NB4 (cell line): ENCODE measurements at places on chromosomes 3 and 15.
A peak's percentile ranks its signal among the peaks of the same experiment; 100 is the strongest.

DNA sequence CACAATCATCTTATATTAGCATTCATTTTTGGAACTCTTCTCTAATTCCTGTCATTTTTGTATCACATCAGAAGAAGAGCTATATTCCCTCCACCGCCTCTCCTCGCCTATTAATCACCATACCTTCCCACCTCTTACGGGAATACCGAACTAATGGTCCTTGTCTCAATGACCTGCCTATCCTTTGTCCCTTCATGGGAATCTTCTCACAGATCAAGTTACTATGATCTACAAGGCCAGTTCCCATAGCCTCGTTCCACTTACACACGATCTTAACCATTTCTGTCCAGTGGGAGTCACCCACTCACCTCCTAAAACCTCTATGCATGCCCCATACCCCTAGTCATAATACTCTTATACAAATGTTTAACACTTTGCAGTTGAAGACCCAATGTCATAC lies 342.6 kb upstream of the TPRG1 start:
- DNase-seq: no peak

DNA sequence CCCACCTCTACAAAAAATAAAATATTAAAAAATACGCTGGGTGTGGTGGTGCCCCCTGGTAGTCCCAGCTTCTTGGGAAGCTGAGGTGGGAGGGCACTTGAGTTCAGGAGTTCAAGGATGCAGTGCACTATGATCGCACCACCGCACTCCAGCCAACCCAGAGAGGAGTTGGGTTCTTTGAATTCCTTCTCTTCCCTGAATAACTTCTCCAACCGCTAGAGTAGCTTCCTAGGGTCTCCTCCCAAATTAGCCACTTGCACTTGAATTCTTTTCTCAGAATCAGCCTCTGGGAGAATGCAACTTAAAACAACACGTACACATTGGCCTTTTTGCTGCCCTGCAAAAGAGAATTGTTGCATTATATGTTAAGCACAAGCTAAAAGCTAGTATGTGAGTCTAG lies 272.5 kb downstream of the ABHD5 start:
- no peak for DNase-seq

- DNase-seq: no peak
Measured at GRCh38 chr15:62964251-62964650, 78.3 kb upstream of the TPM1 start.

GRCh38 chr15:62241135-62241770 lies 76.2 kb upstream of the C2CD4B start:
- peak; percentile 7 for DNase-seq

GRCh38 chr15:96690733-96691132 lies 360.2 kb downstream of the NR2F2 start:
- DNase-seq: no peak

DNA sequence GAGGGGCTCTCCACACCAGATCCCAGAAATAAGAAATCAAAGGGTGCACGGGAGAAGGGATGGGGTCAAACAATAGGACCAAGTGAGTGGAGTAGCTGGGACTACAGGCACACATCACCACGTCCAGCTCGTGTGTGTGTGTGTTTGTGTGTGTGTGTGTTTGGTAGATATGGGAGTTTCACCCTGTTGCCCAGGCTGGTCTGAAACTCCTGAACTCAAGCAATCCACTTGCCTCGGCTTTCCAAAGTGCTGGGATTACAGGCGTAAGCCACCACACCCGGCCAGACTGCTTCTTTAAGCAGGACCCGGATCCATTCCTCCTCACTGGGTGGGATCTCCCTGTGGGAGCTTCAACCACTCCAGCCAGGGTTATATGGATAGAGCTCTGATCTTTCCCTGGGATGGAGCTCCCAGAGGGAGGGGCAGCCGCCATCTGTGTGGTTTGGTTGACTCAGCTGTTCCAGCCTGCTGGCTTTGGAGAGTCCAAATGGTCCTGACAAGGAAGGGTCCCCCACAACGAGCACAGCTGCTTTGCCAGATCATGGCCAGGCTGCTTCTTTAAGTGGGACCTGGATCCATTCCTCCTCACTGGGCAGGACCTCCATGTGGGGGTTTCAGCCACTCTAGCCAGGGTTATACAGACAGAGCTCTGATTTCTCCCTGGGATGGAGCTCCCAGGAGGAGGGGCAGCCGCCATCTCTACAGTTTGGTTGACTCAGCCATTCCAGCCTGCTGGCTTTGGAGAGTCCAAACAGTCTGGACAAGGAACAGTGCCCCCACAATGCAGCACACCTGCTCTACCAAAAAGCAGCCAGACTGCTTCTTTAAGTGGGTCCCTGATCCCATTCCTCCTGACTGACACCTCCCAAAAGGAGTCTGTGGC lies 9.1 kb upstream of the AVEN start:
- DNase-seq: no peak

GRCh38 chr15:89128320-89129122 lies 40.3 kb downstream of the ABHD2 start:
- DNase-seq: peak; percentile 74

GRCh38 chr15:82647045-82647834 lies at the start of gene CPEB1:
Gene CPEB1 (minus strand): TSS chr15:82647363. CDS start chr15:82628459, 18,904 bp downstream.
- DNase-seq: no peak

DNA sequence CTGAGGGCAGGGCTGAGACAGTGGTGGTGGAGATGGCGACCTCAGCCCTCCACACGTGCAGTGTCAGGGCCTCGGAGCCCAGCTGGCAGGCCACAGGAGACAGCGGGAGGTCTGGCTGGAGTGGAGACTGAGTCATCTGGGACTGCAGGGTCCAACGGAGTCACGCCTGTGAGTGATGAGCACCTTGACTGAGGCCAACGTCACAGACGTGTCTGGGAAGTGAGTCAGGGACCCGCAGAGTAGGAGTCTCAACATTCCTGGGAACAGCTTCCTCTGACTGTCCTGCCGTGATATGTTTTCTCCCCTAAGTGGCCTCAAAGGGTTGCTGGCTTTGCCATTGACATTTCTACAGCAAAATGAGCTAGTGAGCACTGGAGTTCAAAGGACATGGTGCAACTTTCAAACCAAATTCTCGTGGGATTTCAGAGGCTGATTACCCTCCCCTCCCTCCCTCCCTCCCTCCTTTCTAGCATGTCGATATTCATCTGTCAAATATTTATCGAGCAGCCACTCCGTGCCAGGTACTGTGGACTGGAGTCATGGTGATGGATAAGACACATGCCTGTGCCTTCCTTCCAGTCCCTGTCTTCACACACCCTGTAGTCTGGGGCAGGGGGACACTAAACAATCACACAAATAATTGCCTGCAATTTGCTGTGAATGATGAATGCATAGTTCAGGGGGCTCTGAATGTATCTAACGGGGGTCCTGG lies 53.3 kb upstream of the AMOTL2 start:
- DNase-seq: peak; percentile 41

DNA sequence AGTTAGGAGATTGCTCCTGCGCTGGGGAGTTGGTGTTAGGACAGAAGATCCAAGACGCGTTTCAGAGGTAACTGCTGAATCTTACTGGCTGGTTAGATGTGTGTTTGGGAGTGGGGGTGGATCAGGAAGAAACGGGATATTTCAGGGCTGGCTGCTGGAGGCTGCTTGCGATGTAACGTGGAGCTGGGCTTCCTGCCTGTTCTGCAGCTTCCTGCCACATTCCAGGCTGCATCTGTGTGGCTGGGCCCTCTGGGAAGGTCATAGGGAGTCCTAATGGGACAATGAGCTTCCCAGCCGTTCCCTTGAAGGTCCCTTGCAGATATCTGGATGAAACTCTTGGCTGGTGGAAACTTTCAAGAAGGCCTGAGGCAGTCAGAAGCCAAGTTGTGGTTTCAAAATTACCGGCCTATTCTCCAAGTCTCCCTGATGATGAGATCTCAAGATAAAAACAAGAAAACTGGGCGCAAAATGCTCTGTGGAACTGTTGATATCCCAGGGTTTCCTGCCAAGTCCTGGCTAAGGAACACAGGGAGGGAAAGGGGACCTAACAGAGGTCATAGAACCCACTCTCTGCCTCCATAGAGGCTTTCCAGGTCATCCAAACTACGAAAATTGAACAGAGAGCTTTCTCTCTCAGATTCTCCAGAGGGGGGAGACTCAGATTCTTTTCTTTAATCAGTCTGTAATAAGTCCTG lies 67.0 kb downstream of the NOX5 start:
- no peak for DNase-seq

DNA sequence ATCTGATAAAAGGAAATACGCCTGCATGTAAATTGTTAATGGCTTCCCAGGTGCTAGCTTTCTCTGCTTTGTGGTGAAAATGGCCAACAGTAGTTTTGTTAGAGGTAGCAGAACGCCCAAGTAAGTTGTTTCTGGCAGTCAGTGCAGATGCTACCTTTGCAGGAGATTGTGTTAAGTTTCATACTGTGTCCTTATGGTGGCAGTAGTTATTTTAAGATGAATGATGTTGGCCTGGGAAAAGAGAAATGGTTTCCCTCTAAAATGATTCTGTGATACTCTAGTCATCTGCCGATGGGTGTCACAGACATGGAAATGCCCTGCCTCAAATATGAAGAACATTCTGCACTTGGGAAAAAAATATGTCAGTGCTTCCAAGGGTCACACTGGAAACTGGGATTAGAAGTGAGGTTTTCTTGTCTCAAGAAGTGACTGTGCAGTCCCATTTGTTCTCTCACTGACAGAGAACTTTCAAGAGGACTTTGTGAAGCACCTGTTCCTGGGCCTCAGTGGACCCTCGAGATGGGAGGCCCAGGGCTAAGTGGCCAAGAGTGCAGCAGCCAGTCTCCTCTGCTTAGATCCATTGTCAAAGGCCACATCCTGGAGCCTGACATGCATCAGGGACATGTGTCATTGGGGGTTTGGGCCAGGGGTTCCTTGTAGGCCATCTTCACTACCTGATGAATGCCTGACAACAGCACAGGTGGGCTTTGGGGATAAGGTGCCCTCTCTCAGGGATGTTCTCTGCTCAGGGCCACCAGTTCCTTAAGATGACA lies 393.3 kb downstream of the CACNA2D3 start:
- DNase-seq: no peak

DNA sequence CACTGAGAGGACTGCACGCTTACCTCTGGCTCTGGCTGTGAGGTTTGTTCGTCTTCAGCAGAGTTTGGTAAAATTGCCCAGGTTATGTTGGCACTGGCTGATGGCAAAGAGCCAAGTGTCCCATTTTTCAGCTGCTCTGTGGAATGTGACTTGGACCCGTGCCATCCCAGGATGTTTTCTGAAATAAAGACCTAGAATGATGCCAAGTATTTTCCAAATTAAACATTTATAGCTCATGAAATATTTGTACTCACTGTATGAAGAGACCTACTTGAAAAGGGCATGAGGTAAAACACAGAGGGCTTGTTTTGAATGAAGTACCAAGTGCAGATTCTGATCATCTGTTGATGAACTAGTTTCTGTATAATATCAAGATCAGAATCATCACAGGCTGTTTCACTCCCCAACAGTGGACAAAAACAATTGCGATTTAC lies 200.5 kb downstream of the STT3B start:
- no peak for DNase-seq

- DNase-seq: no peak
Measured at GRCh38 chr3:101825904-101826445, 23.3 kb upstream of the NFKBIZ start.

- DNase-seq: peak; percentile 31
Measured at GRCh38 chr3:186268616-186269448, 93.2 kb downstream of the DGKG start.

DNA sequence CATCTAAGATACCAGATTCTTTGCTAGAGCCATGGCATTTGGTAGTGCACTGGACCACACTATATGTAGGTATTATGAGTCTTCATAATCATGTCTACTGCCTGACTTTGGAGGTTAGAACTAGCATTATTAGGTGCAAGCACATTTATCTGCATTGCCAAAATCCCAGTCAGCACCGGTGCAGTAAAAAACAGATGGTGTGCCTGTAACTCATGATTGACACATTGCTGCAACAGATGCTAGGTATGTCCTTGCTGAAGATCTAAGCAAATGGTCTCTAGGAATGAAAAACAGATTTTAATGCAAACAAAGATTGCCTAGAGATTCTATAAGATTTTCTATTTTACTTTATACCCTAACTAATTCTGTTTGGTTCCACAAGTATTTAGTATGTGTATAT lies 47.7 kb downstream of the MYO5A start:
- no peak for DNase-seq

- no peak for DNase-seq
Measured at GRCh38 chr15:66653398-66653797, 48.6 kb upstream of the SMAD6 start.

DNA sequence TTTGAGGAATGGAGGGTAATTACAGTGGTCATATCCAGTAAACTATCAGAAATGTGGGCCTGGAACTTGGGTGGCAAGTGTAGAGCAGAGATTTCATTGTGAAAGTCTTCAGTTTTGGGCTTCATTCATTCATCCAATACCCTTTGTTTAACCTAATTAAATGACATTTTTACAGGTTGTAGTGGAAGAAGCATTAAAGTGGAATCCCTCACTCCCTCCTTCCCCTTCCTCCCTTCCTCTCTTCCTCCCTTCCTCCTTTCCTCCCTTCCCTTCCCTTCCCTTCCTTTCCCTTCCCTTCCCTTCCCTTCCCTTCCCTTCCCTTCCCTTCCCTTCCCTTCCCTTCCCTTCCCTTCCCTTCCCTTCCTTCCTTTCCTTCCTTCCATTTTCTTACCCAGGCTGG lies 219.3 kb downstream of the PDCD6IP start:
- no peak for DNase-seq

DNA sequence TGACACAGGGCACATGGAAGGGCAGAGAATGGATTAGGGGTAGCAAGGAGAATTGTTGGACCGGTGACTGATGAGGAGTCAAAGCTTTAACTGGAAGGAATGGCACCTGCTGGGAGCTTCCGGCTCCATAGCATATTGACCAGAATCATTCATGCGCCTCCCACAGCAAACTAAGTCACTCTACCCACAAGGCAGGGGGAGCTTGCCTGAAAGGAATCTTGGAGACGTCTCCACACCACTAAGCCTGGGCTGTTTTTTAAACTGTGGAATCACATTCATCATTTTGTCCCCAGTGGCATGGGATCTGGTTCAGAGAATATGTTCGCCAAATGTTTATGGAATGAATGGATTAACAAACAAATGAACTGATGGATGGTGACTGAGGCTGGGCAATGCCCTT lies 57.0 kb upstream of the ITGA11 start:
- no peak for DNase-seq

GRCh38 chr3:129254536-129255230 lies 5.3 kb downstream of the COPG1 start:
- no peak for DNase-seq

DNA sequence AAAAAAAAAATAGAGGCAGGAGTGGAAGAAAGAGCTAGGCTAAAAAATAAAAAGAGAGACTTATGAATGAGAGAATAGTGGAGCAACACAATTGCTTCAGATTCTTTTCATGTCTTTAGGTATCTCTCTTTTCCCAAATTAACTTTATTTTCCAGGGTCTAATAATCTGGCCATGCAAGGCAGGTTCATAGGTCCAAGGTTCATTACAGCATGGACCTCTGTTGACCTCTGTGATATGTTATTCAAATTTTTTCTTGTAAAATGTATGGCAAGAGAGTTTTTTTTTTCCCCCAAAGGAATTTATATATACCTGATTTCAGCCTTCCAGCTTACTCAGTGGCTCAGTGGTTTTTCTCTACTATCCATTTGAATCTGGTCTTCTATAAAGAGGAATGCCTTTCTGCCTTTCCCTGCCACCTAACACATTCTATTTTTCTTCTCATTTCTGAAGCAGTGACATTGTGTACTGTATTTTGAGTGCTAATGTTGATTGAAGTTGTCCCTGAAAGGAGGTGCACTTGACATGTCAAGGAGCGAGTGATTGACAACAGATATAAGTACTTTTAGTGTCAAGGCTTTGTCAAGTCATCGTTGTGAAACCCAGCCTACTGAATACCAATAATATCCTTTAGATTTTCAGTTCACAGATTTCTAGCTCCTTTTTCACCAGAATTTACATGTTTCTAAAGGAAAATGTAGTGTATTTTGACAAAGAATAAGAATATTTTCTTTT lies 118.5 kb downstream of the MAP2K5 start:
- no peak for DNase-seq
